Dorsolateral prefrontal cortex (tissue), 122 donors: ENCODE measurements at places on chromosomes 16 and 17.

DNA sequence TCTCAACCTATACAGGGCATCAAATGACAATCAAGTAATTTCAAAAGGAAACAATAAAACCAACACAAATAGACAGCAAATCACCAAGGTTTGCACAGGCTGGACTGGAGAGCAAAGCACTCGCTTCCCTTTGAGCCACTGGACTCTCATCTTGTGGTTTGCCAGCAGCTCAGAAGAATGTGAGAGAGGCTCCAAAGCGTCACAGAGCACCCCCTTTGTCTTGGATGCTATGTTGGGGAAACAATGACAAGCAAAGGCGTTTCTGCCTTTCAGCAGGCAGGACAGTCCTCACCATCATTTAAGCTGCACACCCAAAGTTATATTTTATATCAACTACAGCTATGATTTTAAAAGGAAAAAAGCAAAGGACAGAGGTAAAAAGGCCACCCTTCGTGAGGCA lies 13.2 kb downstream of the SLC6A4 start:
- no peak for DNase-seq

DNA sequence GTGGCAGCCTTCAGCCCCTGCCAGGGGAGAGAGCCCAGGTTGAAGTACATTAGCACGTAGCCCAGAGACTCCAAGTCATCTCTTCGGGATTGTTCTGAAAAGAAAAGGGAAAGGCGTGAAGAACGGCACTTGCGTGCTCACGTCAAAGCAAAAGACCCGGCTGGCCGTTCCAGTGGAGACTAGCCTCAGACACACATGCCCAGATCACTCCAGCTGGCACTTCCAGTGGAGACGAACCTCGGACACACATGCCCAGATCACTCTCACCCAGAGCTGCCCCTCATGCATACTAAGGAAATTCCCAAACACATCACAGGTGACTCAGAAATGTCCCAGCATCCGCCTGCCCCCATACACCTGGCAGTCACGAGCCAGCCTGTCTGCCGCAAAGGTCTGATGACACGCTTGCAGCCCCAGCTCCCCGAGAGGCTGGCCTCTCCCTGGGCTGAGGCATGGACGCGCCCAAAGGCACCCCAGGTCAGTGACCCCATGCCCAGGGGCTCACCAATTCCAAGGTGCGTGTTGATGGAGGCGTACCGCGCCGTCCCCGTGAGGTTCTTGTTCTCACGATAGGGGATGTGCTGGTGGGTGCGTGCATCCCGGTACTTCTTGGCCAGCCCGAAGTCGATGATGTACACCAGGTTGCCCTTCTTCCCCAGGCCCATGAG lies 20.9 kb downstream of the CSNK1D start:
- no peak for DNase-seq

- no peak for DNase-seq
Measured at GRCh38 chr17:33968350-33969044, 286.6 kb upstream of the CCL2 start.

GRCh38 chr17:70434536-70435490 lies 265.5 kb downstream of the KCNJ2 start:
- DNase-seq, result no peak

DNA sequence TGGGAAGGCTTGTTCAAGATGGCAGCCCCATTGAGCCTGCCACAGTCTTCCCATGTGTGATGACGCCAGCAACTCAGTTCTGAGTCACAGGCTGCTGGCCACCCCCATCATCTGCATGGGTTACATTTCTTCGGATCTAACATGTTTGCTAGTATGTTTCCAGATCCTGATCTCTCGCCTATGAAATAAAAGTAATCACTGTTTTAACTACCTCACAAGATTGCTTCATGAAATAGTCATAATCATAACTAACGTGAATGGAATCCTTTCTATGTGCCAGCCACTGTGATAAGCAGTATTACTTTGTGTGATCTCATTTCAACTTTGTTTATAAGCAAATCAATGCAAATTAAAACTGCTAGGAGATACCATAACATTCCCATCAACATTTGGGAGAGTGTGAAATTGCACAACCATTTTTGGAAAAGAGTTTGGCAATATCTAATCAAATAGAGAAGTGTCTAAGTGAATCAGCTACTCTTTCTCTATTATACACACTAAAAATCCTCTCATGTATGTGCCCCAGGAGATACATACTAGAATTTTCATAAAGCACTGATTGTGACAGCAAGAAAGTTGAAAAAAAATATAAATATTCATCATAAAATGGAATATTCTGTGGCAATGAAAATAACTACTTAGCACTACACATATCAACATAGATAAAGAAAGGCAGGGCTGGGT lies 300.2 kb upstream of the IRX5 start:
- DNase-seq, result no peak

DNA sequence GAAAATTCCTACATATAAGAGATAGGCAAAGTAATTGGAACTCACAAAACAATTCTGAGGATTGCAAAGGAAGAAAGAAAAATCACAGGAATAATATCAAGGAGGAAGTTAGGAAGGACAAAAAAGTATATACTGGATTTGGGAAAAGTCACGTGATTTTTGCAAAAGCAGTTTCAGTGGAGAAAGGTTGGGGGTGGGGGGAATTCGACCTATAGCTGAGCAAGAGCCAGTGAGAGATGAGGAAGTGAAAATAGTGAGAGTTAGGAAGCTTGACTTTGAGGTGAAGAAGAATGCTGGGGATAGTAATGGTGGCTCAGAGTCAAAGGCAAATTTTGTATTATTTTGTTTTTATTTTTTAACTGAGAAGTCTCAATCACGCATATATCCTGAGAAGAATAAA lies 438.0 kb upstream of the PMFBP1 start:
- DNase-seq, result no peak

- peak; percentile 87 for DNase-seq
Measured at GRCh38 chr17:79741751-79742588, 11.2 kb downstream of the ENPP7 start.

GRCh38 chr16:81524382-81524781 lies 79.8 kb downstream of the CMIP start:
- no peak for DNase-seq

- no peak for DNase-seq
Measured at GRCh38 chr17:7403727-7403976, 245 bp downstream of the TMEM256 start.

DNA sequence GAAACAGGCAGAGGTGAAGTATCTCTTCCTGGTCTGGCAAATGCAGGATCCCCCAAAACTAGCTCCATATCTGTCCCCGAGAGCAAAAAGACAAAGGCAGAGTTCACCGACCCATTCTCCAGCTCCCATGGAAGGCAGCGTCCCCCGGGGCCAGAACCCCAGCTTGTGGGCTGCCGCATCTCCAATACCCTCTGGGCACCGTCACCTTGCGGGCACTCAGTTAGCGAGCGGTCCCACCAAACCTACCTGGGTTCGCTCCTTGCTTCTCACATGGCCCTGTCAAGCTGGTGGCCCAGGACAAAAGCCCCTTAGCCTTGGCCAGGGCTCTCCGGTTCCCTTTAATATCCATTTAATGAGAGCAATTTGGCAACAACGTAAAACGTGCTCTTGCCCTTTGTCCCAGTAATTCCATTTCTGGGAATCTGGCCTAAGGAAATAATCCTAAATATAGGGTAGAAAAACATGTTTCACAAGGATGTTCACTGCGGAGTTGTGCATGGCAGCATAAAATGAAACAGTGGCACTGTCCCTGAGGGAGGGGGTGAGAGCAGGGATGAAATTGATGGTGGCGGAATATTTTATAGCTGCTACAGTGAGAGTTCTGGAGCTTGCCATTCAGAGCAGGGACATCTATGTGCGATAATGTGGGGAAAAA lies 157.1 kb downstream of the CMIP start:
- DNase-seq, result no peak

DNA sequence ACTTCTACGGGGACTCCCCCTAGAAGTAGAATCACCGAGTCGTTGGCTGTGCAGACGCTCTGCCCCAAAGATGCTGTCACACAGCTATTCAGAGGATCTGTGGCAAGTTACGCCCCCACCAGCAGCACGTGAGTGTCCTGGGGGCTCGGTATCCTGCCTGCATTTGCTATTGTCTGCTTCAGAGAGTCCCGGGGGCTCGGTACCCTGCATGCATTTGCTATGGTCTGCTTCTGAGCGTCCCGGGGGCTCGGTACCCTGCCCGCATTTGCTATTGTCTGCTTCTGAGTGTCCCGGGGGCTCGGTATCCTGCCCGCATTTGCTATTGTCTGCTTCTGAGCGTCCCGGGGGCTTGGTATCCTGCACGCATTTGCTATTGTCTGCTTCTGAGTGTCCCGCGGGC lies 23.8 kb upstream of the ZNF469 start:
- peak; percentile 16 for DNase-seq

DNA sequence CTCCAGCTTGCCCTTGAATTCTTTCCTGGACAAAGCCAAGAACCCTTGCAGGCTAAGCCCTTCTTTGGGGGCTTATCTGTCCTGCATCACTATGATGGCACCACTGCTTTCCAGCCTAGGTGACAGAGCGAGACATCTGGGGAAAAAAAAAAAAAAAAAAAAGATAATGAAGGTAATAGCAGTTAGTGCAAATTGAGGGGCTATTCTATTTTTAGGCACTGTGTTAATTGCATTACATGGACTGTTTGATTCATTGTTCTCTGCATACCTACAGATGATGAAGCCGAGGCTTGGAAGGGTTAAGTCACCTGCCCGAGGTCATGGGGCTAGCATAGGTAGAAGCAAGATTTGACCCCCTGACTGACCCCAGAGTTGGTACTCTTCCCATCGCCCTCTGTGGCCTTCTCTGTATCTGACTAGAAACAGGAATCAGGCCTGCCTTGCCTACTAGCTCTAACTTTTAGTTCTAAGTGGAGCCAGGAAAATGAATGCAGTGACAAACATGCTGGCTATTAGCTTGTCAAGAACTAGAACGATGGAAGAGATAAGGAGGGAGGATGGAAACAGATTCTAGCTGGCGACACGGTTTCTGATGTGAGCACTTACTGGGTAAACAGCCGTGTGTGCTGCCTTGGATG lies 312.1 kb downstream of the SNX29 start:
- no peak for DNase-seq

DNA sequence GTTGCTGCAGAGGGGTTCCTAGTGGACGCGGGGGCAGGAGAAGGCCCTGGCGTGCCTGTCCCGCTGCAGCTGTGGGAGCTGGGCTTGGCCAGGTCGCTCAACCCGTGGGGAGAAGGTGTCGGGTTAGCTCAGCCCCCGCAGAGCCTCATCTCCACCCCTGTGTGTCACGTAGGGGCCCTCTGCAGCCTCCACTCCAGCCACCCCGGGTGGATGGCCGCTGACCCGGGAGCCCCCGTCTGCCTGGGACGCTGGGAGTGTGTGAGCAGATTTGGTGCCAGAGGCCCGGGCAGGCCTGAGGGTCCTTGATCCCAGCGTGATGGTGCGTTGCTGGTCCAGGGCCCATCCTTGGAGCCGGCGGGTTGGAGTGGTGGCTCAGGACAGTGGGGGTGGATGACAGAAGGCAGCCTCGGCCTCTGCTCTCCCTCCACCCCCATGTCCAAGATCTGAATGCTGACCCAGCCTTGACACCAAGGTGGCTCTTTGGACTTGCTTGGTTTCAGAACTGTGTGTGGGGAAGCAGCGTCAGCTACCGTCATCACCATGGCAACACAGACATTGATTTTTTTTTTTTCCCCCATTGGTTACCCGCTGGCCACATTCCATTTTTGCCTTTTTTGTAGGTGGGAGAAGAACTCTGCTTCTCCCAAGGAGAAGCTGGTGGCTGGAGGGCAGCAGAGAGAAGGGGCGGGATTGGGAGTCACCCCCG lies 35.7 kb downstream of the BAIAP2 start:
- no peak for DNase-seq

GRCh38 chr16:86199182-86199581 lies 300.2 kb downstream of the IRF8 start:
- DNase-seq, result no peak

DNA sequence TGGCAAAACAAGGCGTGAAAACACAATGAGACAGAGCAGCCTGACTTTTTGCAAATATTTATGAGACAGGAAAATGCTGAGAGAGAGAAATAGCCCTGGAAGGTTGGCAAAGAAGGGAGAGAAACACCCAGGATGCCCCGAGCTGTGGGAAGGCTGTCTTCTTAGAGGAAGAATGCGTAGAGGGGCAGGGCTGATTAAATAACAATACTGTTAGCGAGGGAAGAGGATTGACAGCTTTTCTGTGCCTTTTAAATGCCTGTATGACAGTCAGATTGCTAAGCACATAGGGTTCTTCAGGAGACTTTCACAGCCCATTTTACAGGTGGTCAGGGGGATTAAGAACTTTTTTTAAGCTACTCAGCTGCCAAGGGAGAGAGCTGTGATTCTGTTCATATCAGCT lies 219.2 kb downstream of the SHISA9 start:
- DNase-seq, result no peak

DNA sequence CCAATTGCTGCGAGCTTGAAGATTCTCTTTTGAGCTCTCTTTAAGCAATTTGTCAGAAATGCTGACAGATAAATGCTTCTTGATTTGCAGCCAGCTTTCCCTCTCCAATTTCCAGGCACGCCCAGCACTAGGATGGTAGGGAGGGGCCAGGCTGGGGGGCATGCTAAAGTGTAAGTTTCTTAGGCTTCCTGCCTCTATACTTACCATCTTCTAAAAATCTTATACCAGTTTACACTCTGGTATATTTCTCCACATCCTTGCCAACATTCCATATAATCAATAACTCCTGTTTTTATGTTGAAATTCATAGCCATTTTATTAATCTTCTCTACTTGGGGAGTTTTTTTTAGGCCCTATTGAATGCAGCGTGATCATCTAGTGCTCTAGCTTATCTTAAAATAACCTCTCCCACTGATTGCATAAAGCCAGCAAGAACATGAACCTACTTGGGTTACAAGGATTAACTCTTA lies 17.5 kb downstream of the ACSF2 start:
- no peak for DNase-seq

DNA sequence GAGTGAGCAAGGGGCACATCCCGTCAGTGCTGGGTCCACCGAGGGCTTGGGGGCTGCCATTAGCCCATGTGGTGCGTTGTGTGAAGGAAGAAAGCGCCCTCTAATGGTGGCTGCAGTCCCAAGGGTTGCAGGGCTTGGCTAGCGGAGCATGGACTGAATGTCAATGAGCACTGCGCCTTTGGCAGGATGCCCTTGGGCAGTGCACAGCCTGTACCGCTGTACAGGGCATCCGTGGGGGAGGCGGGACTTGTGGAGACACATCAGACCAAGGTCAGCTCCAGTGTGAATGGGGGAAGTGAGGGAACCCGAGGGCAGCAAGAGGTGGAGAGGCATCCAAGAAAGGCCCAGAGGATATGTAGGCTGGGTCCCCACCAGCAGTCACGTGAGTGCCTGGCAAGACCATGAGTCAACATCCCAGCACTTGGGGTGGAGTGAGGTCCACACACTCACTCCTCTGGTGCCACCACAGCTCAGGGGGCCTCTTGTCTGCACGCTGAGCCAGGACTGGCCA lies 75.5 kb upstream of the MED9 start:
- no peak for DNase-seq
